Heart left ventricle (tissue), 16 donors: ENCODE measurements at places on chromosomes 16 and 17. TPM values are rescaled to one million over a fixed set of nuclear protein-coding genes. Genes with fewer than 3 reads are reported as not detected.

GRCh38 chr17:66885417-66885816, 50.5 kb downstream of the CACNG5 start:
- no peak for DNase-seq

DNA sequence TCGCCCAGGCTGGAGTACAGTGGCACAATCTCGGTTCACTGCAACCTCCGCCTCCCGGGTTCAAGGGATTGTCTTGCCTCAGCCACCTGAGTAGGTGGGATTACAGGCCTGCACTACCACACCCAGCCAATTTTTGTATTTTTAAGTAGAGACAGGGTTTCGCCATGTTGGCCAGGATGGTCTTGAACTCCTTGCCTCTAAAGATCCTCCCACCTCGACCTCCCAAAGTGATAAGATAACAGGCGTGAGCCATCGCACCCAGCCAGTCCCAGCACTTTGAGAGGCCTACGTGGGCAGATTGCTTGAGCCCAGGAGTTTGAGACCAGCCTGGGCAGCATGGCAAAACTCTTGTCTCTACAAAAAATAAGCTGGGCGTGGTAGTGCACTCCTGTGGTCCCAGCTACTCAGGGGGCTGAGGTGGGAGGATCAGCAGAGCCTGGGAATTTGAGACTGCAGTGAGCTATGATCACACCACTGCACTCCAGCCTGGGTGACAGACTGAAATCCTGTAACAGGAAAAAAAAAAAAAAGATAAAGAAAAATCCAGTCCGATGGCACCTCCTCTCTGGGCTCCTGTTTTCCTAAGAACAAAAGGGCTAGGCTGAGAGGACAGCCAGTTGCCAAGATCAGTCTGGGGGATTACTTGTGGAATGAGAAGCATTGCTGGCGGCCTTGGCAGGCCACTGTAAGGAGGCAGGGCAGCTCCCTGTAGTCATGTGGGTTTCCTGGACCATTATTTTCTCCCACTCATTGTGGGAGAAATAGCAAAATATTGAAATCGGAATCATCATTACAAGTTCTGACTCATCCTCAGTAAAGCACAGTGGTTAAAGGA, 3.0 kb upstream of the PIPOX start:
- no peak for DNase-seq

- no peak for DNase-seq
Observed at GRCh38 chr16:49596648-49597291, 223.2 kb downstream of the C16orf78 start.

DNA sequence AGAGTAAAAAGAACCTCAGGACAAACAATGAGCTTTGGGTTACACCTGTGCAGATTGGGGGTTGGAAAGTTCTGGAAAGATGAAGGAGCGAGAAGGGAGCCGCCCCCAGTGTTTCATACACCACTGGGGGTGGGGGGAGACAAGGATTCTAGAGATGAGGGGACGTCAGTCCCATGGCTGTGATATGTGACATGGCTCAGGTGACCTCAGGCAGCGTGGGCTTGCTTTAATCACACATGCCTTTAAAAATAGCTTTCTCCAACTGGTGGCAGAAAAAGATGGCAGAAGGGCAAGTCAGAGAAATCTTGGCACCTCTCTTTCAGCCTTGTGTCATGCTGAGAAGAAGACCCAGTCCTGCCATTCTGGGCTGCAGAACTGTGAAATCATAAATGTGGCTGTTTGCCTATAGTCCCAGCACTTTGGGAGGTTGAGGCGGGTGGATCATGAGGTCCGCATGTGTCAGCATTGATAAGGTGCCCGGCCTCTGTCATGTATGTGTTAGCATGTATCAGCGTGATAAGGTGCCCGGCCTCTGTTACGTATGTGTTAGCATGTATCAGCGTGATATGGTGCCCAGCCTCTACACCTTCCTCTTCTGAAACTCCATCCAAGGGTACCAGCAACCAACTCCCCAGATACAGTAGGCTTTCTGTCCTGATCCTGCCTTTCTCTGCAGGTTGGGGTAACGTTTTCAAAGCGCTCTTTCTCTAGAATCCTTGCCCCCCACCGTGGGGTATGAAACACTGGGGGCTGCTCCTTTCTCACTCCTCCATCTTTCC, 25.0 kb downstream of the WIPI1 start:
- no peak for DNase-seq

The SLC12A3 gene
- polyA plus RNA-seq = not detected

DNA sequence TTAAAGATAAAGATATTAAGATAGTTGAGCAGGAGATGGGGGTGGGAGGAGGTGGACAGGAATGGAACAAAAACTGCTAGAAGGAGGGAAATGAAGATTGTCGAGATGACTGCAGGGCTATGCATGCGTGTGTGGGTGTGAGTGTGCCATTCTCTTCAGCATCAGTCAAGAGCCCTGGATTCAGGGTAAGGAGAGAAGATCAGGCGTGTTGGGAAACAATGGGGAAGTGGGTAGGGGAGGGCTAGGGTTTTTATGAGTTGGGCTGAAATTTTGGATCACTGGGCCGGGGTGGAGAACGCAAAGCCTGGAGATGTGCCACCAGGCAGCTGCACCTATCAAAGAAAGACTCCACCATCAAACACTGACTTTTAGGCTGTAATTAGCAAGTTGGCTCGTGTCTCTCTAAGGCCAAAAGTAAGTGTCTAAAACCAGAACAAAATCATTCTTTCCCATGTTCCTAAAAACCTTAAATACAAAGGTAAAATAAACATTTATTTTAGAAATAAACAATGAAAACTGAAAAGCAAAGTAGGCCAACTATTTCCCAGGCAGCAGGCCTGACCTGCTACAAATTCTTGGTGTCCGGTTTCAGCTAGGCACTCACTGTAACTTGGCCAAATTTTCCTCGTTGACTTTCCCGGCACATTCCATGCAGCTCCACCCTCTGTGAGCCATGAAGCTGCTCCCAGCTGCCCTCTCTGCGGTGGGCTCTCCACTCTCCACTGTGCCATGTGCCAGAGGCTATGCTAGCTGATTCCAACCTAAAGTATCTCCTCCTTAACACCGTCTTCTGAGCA, 4.2 kb downstream of the CDRT4 start:
- DNase-seq = no peak

DNA sequence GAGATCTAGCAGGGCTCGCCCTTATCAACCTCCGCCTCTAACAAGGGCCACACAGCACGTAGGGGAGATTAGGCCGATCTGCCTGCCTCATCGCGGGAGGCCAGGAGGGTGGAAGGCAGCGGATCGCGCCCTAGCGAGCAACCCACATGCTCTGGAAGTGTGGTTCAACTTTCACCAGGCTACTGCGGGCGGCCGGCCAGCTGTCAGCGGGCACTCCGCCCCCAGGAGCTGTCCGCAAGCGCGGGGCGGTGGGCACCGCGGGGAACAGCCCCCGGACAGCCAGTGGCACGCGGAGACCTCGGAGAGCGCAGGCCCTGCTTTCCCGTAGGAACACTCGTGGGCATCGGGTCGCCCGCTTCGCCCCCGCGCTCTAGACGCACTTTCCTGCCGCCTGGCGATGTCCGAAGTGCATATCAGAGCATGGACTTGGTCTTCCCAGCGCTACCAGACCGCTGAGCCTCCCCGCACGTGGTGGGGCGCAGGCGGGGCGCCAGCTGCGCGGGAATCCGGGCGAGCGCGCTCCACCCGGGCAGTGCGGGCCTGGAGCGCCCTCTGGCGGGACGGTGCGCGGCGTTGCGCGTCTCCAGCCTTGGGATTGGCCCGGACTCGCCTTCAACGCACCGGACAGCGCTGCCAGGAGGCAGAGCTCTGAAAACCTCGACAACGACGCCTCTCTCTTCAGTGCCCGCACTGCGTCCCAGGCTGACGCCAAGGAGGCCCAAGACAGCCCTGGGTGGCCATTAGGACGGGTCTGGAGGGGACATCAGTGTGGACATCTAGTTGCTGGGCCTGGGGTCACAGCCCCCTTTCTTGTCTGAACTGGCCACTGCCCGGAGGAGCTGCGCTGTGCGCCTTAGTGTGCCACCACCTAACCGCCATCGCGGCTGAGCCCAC, 3.6 kb upstream of the ZNHIT3 start:
- peak; percentile 93 for DNase-seq

The KRTAP9-6 gene
- polyA plus RNA-seq = not detected

GRCh38 chr16:661184-661821, 6.6 kb upstream of the RHOT2 start:
- no peak for DNase-seq

DNA sequence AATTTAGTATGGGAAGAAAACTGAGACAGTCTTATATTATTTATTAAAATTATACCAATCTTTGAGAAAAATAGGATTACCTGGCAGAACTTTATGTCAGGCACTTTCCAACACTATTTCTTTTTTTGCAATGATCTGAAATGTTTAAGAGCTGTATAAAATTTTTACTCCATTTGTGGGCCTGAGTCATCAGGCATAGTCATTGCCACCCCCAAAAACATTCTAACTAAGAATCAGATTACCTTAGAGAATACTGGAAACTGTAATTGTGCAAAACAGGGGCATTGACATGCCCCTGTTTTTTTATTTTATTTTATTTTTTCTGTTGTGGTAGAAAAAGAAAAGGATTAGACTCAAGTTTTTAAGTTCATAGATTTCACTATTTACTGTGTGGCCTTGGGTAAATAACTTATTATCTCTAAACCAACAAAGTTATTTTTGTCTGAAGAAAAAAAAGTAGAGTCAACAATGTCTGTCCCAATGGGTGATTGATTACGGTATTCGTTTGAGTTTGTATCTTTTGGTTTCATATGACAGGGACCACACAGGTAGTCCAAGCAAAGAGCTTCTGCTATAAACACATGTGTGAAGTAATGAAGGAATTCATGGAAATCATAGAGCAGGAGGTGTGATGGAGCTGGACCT, 24.6 kb downstream of the VAT1L start:
- no peak for DNase-seq

GRCh38 chr16:84120023-84120422, 3.3 kb upstream of the MBTPS1 start:
- no peak for DNase-seq

- no peak for DNase-seq
Observed at GRCh38 chr16:75789237-75789636, 62.9 kb upstream of the CPHXL start.

DNA sequence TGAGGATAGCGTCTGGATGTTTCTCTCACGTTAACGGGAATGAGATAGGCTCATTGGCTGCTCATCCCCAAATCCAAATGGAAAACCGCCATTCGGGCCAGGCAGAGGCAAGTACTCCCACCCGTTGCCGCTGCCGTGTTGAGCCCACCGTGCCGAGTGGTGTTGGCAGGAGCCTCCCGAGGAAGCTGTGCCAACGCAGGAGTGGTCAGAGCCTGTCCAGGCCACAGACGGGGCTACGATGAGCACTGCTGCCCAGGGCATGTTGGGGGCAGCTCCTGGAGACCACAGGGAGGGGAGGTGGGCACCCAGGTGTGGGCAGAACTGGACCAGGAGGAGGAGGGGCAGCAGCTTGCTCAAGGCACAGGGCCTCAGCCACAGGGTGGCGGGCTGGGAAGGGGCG, 72.0 kb downstream of the KLHDC4 start:
- no peak for DNase-seq

The RRAD gene
- 277 TPM for polyA plus RNA-seq

DNA sequence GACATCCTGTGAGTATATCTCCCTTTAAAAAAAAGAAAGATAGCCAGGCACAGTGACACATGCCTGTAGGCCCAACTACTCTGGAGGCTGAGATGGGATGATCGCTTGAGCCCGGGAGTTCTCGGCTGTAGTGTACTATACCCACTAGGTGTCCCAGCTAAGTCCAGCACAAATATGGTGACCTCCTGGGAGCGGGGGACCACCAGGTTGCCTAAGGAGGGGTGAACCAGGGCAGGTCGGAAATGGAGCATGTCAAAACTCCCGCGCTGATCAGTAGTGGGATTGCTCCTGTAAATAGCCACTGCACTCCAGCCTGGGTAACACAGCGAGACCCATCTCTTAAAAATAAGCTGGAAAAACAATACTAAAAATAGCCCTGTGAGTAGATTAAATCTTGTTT, 29.4 kb downstream of the GINS2 start:
- no peak for DNase-seq

The SLFN11 gene
- polyA plus RNA-seq = 7.8 TPM

The IL17C gene
- not detected for polyA plus RNA-seq

GRCh38 chr17:55242476-55242875, 22.3 kb upstream of the HLF start:
- DNase-seq = no peak

GRCh38 chr16:17565605-17566004, 94.8 kb upstream of the XYLT1 start:
- no peak for DNase-seq

The TBC1D3E gene
- polyA plus RNA-seq = not detected

The CBFA2T3 gene
- polyA plus RNA-seq = 5.5 TPM

- no peak for DNase-seq
Observed at GRCh38 chr16:79856581-79856980, 256.0 kb upstream of the MAF start.

DNA sequence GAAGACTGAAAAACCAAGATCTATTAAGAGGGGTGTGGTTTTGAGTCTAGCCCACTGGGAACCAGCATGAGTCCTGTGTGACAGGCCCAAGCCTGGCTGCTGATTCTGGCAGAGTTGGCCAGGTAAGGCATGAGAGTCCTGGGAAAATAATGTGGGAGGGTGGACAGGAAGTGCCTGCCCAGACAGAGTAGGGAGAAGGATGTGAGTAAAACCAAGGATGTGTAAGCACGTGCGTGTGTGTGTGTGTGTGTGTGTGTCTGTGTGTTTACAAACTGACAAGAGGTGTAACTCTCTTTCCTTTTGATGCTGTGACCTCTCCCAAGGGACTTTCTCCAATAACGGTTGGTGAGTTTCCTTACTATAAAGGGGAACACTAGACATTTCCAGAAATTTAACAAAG, 15.6 kb upstream of the TEX2 start:
- no peak for DNase-seq

DNA sequence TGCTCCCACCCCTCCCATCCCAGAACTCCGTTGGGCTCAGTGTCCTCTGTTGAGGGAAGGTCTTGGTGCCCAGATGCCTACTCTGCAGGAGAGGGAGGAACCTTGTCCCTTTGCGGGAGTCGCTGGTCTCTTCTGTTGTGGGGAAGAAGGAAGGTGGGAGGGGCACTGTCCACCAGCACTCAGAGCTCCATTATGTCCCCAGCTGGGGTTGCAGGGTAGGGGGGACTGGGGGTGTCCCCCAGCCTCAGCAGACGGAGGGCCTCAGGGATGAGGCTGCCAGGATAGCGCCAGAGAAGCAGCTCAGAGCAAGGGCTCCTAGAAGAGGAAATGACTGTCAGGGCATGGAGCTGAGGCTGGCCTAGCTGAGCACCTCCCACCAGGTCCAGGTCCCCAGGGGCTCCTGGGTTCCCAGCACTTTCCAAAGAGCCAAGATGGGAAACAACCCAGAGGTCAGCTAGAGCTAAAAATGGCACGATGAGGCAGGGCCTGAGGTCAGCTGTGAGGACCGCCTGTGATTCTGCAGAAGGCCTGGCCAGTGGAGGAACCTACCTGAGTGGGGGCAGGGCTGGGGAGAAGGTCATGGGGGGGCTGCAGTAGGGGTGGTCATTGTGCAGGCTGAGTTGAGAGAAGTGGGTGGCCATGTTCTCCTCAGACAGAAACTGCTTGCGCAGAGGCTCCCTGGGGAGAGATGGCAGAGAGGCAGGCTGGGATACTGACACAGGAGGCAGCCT, 893 bp downstream of the HCFC1R1 start:
- DNase-seq = peak; percentile 75

The RHBDL1 gene
- 3.6 TPM for polyA plus RNA-seq
